Heart left ventricle (tissue), 16 donors: ENCODE measurements at places on chromosomes 2 and 18.

DNA sequence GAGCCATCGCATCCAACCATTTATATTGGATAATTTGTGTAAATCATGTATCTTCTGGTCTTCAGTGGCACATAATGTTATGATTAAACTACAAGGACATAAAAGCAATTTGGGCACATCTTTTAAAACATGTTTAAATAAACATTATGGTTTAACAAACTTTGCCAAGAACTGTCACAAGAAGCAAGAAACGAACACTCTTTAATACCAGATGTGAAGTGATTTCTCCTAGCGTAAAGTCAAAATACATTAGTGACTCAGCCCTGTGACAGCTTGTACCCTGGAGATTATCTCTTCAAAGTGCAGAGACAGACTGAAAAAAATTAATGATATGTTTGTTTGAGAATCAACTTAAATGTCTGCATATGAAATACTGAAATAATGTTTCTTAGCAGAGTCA, 39.9 kb downstream of the DSEL start:
- DNase-seq = no peak

- DNase-seq = no peak
Measured at GRCh38 chr2:241211276-241211675, 22.8 kb downstream of the ANO7 start.

GRCh38 chr2:184727813-184728212, 129.5 kb downstream of the ZNF804A start:
- no peak for DNase-seq

DNA sequence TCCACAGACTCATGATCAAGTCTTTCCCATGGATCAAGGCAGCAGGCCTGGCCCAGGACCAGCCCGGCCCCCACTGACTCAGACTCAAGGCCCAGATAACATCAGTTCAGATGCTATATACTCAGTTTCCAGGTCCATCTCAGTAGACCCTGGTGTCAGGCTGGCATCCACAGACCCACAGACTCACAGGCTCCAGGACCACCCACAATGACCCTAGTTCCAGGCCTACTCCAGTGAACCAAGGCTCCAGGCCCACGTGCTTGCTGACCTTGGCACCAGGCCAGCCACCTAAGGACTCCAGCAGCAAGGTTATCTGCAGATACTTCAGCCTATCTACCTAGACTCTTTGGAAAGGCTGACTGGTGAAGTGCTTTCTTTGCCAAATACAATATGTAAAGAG, 51.0 kb downstream of the KCNH7 start:
- no peak for DNase-seq

DNA sequence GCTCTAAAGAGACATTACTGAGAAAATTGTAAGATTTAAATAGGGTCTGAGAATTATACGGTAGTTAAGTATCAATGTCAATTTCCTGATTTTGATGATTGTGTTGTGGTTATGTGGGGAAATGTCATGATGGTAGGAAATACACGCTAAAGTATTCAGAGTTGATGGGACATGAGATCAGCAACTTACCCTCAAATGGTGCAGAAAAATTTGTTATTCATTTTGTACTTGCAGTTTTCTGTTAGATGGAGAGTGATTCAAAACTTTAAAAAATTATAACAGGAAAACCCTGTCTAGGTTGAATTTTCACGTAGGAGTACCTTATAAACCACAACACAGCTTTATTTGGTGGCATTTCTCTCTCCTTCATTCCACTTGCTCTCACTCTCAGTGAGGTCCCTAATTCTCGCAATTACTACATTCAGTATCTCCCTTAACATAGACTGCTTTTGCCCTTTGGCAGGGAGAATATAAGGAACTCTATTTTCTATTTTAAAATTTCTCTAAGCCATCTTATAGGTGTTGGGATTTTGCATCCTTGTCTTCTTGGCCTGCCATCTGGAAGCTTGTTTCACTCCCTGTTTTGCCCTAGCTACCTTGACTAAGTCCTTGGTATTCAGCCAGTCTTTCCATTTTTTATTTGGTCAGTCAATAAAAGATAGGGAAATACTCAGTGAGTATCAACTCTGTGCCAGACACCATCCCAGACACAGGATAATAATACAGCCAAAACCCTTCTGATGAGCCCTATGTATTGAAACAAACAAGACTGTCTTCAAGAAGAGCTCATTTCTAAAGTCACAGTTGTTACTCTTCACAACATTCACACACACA, 550.6 kb upstream of the ACVR2A start:
- DNase-seq = no peak

GRCh38 chr2:205270689-205271088, 411.6 kb upstream of the NRP2 start:
- DNase-seq = no peak

DNA sequence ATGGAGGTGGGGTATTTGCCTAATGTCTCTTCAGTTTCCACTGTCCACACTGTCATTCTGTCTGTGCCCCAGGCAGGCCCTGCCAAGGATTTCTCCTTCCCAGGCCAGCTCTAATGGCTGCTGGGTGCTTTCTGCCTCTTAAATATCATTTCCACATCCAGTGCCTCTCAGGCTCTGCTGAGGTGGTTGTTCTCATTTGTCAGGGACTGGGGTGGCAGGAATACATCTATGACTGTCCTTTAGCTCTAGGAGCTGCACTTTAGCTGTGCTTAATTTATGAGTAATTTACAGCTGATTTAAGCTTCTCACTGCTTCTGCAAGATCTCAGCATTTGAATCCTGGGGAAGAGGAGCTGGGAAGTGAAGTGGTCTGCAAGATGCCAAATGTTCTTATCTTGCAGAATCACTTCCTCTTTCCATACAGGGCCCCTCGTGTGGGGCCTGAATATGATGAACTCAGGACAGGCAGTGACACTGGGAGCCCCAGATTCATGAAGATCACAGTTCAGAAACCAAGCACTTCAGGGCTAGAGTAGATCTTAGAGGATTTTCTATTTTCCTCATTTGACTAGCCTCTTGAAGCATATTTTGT, 150.2 kb downstream of the FSHR start:
- no peak for DNase-seq

DNA sequence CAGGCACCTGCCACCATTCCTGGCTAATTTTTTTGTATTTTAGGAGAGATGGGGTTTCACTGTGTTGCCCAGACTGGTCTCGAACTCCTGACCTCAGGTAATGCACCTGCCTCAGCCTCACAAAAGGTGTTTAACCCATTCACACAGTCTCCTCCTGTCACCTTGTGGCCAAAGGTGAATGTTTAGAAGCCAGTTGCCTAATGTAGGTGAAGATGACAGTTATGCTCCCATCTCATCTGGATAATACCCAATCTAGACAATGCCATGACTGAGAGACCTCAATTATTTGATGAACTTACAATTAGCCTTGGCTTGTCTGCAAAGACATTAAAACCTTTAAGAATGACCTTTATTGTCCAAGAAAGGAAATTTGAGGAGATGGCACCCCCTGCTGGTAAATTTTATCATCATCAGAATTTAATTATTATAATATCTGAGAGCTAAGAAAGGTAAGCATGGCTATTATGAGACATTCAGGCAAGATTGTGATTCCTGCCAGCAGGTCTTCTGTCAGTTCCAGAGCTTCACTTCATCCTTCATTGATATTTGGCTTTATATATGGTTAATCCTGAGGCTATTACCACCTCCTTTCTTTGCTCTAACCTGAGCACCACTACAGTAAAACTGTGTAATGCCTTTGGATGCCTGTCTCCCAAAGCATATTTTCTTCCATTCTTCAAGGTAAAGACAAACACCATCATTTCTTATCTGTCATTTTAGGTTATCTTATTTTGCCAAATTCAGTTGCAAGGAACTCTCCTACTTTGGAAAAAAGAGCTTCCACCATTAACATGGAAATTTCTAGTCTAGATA, 117.6 kb downstream of the FAM124B start:
- no peak for DNase-seq

- DNase-seq = peak; percentile 34
Measured at GRCh38 chr2:202237787-202238233, 587 bp downstream of the SUMO1 start.

- no peak for DNase-seq
Measured at GRCh38 chr2:151830961-151831360, 2.7 kb upstream of the ARL5A start.

DNA sequence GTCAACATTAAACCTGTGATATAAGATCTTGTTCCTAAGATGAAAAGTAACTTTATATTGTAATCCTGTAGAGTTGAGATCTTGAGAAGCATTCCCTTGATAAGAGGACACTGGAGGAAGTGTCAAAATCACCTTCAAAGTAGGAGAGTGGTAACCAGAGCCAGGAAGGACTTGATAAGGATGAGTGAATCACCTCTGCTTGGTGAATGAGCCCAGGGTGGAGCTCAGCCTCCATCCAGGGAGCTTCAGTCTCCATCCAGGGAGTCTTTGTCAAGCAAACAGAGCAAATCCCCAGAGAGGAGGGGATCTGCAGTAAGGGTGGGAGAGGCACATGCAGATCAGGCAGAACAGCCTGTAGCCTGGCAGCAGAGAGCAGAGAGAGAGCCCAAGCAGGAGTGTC, 167.1 kb upstream of the SIX2 start:
- no peak for DNase-seq

DNA sequence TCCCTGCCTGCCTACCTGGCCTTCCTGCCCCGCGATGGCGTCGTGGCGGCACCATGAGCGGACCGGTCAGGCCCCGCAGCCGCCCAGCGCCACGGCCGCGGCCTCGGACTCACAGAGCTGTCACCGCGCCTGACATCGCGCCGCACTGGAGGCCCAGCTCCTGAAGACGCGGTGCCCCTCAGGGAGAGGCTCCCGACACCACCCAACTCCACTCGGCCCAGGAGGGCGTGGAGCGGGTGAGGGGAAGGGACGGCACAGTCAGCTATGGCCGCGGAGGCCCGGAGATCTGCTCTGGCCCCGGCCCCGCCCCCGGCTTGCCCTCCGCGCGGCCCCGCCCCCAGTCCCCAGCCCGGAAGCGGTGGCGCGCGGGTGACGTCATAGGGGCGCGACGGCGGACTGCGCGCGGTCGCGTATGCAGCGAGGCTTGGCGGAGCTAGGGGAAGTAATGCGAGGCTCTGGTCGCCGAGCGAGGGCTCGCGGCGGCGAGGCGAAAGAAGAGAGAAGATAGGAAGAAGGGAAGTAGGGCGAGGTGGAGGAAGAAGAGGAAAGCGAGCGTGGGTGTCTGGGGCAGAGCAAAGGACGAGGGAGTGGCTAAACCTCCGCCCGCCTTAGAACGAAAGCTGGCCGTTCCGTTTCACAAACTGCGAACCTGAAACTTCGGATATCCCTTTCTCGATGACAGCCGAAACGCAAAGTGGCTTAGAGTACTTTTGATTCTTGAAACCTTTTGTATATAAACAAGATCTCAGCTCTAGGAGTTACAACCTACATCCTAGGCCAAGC, at the start of gene SLC35F5:
Gene SLC35F5 (minus strand): TSS at position 288 of the 783 bp plus-strand sequence. CDS start 233 bp downstream, at position 55.
- DNase-seq = peak; percentile 94

DNA sequence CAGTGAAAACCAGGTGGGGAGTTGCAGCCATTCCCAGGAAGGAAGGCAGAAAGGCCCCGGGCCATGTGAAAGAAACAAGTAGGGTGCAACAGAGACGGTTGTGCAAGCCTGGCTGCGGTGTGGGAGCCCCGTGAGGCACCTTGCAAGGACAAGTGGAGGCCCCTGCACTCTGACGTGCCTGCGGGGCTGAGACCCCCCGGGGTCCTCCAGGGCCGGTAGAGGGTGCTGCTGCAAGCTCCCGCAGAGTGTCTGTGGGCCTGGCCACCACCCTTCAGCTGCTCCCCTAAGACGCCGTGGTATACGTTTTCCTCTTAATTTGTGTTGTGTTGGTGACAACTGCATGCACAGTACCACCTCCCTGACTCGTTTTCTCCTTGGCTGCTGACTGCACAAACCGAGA, 27.4 kb upstream of the MC5R start:
- no peak for DNase-seq

GRCh38 chr2:6975988-6976387, 58.8 kb downstream of the RNF144A start:
- no peak for DNase-seq

- DNase-seq = no peak
Measured at GRCh38 chr18:46212398-46212797, 108.2 kb downstream of the HAUS1 start.

- DNase-seq = no peak
Measured at GRCh38 chr2:131105950-131106801, 1.0 kb downstream of the PLEKHB2 start.

GRCh38 chr2:197268786-197269584, 41.6 kb downstream of the ANKRD44 start:
- no peak for DNase-seq

GRCh38 chr2:148530350-148530749, 114.2 kb upstream of the EPC2 start:
- DNase-seq = no peak

- no peak for DNase-seq
Measured at GRCh38 chr2:120635146-120635545, 100.5 kb upstream of the GLI2 start.

- no peak for DNase-seq
Measured at GRCh38 chr2:235017441-235017840, 65.6 kb downstream of the SH3BP4 start.

GRCh38 chr2:49367003-49367402, 212.7 kb upstream of the FSHR start:
- no peak for DNase-seq

- DNase-seq = no peak
Measured at GRCh38 chr2:206392118-206392517, 51.2 kb upstream of the ADAM23 start.

DNA sequence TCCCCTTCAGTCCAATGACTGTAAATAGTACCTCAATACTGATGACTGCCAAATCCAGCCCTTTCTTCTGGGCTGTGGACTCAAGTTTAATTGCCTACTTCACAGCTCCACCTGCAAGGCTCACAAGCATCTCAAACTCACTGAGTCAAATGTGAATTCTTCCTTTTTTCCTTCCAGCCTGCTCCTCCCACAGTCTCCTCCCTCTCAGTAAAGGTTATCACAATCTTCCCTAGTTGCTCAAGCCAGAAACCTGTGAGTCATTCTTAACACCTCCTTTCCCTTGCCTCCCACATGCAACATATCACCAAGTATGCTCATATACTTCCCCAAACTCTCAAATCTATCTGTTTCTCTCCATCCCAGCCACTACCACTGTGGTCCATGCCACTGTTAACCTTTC, 3.7 kb upstream of the MFSD6 start:
- no peak for DNase-seq

DNA sequence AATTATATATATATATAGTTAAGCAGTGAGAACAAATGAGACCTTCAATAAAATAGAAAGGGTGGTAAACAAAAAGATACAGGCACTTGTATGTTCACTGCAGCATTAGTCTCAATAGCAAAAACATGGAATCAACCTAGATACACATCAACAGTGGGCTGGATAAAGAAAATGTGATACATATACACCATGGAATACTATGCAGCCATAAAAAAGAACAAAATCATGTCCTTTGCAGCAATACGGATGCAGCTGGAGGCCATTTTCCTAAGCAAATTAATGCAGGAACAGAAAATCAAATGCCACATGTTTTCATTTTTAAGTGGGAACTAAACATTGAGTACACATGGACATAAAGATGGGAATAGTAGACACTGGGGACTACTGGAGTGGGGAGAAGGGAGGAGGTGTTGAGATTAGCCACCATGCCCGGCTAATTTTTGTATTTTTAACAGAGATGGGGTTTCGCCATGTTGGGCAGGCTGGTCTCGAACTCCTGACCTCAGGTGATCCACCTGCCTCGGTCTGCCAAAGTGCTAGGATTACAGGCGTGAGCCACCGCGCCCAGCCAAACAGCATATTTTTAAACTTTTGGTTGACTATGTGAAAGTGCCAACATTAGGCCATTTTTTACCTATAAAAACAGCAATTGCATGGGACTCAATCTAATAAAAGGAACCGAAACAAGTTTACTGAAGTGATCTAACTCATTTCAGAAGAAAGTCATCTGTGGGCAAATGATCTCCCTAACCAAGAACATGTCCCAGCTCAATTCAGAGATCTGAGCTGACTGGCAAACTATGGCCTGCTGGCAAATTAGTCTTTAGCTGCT, 23.7 kb downstream of the ICA1L start:
- DNase-seq = no peak

- DNase-seq = no peak
Measured at GRCh38 chr2:19359456-19359855, 1.0 kb upstream of the OSR1 start.
